ENCODE measurements at places on chromosomes 4 and X.

- peak; percentile 48 for DNase-seq
- H3K27me3 ChIP-seq = no peaks in the 10 kb centered on the region
- no peak overlapping the region for H3K4me3 ChIP-seq
Observed at GRCh38 chrX:53312946-53313727, 31.8 kb upstream of the IQSEC2 start.

GRCh38 chrX:65688403-65688871 is 21.0 kb downstream of the MSN start:
- H3K27me3 ChIP-seq = no peaks in the 10 kb centered on the region
- H3K36me3 ChIP-seq = no peaks in the 10 kb centered on the region

DNA sequence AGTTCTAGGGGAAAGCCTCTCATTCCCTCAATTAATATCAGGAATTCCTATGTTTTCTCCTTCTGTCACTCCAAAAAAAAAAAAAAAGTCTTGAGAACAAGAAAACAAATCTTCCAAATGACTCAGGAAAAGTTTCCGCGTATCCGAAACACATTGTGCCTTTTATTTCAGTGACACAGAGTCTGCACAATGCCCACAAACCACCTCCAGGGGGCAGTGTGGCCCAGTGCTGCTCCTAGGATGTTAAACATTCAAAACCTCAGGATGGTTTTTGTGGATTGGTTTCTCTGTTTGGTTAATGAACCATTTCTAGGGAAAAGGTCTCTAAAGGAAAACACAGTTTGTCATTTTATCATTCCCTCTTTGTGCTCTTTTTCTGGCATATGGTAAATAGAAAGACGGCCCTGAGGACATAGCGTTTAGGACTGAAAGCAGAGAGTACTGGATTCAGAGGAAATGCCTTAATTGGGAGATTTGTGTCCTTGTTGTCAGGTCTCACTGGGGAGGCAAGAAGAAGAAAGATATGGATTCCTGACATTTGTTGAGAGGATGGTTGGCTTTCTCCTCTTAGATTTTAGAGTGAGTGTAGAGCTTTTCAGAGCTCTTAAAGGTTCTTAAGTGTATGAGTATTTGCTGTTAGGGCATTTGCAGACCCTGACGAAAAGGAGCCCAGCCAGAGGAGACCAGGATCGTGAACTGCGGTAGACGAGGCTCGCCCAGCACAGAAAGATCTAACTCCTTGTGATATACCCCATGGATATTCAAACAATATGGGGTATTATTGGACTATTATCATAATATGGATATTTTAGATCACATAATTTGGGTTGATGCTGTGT is 65.7 kb upstream of the MAP9 start:
- H3K27me3 ChIP-seq = no peaks in the 10 kb centered on the region
- H3K4me1 ChIP-seq = no peaks in the 10 kb centered on the region
- H3K36me3 ChIP-seq = no peaks in the 10 kb centered on the region
- H3K27ac ChIP-seq = peak overlapping the region; percentile 49

GRCh38 chrX:23901060-23901459 is 6.7 kb downstream of the APOO start:
- no peak for DNase-seq
- H3K4me1 ChIP-seq = peaks cover 24% of the 10 kb centered on the region
- no peaks in the 10 kb centered on the region for H3K36me3 ChIP-seq
- no peaks in the 10 kb centered on the region for H3K27me3 ChIP-seq
- no peak overlapping the region for H3K4me3 ChIP-seq

DNA sequence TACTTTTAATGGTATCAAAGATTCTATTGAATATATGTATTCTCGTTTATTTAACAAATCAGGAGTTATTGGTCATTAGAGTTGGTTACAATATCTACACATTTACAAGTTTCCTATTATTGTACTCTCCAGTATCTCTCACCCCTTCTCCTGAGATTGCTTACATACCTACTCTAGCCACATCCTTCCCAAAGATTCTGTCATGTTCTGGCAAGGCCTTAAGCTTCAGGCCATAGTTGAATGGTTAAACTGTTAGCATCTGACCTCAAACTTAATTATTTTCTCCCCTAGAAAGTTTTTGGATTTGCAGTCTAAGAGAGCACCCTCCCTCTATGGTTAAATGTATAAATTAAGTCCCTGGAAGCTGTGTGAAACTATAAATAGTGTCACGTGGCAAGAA is 784.2 kb downstream of the GLUD2 start:
- H3K4me3 ChIP-seq = no peak overlapping the region
- no peak overlapping the region for H3K27ac ChIP-seq
- H3K4me1 ChIP-seq = no peaks in the 10 kb centered on the region

DNA sequence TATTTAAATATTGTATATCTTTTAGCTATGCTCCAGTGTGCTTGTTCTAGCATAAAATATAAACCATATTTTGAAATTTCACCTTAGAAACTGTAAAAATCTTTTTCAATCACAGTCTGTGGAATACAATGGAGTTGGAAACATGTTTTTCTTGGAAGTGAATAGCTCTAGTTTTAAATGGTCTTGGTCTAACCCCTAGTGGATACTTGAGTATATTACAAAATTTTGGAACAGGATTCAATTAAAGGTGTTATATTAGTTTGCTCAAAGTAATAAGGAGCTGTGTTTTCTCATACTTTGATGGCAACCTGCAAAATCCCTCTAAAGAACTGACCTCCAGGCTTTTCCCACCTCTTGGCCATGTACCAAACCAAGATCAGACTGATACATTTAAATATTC is 48.2 kb downstream of the STK26 start:
- no peaks in the 10 kb centered on the region for H3K27me3 ChIP-seq
- no peaks in the 10 kb centered on the region for H3K4me1 ChIP-seq
- DNase-seq = no peak
- H3K27ac ChIP-seq = no peak overlapping the region
- H3K4me3 ChIP-seq = no peak overlapping the region

- no peak overlapping the region for H3K4me3 ChIP-seq
- H3K27ac ChIP-seq = no peak overlapping the region
- H3K27me3 ChIP-seq = no peaks in the 10 kb centered on the region
- no peaks in the 10 kb centered on the region for H3K36me3 ChIP-seq
- DNase-seq = no peak
- H3K4me1 ChIP-seq = no peaks in the 10 kb centered on the region
Observed at GRCh38 chr4:53800741-53801140, 209.5 kb upstream of the LNX1 start.

- peak overlapping the region; percentile 37 for H3K27ac ChIP-seq
- no peak for DNase-seq
- H3K36me3 ChIP-seq = no peaks in the 10 kb centered on the region
- no peak overlapping the region for H3K4me3 ChIP-seq
Observed at GRCh38 chrX:41478381-41478911, 31.3 kb downstream of the NYX start.
